Mammary epithelial cell (primary cell): ENCODE measurements at places on chromosomes 4 and X.

GRCh38 chr4:156677131-156677531 lies 294.5 kb downstream of the PDGFC start:
- no peak for DNase-seq

DNA sequence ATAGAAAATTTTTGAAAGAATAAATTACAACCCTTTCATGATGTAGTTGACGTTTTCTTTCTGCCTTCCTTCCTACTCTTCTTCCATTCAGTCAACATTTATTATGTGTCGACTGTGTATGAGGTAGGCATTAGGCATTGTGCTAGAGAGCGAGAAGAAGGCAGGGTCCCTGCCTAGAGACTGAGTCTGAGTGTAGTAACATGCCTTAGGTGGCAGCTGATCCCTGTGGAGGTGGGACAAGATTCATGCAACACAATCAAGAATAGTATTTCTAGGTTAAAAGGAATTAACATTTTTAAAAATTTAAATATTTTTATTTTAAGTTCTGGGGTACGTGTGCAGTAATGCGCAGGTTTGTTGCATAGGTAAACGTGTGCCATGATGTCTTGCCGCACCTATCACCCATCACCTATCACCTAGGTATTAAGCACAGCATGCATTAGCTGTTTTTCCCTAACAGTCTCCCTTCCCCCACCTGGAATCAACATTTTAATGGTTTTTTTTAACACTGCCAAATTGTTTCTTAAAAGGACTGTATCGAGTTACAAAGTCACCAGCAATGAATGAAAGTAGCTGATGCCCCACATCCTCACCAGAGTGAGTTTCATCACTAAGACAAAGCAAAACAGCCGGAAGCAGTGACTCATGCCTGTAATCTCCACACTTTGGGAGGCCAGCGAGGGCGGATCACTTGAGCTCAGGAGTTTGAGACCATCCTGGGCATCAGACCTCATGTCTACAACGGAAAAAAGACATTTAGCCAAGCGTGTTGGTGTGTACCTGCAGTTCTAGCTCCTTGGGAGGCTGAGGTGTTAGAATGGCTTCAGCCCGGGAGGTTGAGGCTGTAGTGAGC lies 84.0 kb downstream of the WWC2 start:
- peak; percentile 83 for DNase-seq

- DNase-seq: no peak
Observed at GRCh38 chr4:75708218-75708691, 16.1 kb upstream of the USO1 start.

- peak; percentile 11 for DNase-seq
Observed at GRCh38 chr4:89598602-89599001, 238.4 kb downstream of the SNCA start.

- peak; percentile 15 for DNase-seq
Observed at GRCh38 chr4:56215901-56216300, 171.4 kb downstream of the AASDH start.

- DNase-seq: peak; percentile 21
Observed at GRCh38 chr4:104693601-104694201, 199.0 kb upstream of the CXXC4 start.

DNA sequence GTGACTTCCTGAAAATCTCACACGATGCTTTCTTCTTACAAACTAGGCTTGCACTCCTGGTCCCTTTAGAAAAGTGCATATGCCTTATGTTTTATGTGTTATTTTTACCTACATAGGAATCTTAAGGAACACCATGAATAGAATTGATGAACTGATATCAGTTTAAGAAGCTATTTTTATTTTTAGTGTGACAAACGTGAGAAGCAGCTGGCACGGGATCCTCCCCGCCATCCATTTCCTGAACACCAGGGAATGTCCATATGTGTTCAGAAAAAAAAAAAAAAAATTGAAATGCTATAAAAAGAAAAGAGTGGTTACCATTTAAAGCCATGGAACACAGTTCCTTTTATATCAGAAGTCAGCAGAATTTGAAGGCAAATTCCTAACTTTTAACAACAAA lies 1096.1 kb upstream of the PRKX start:
- no peak for DNase-seq

GRCh38 chr4:8419222-8420041 lies 21.1 kb downstream of the ACOX3 start:
- no peak for DNase-seq

- no peak for DNase-seq
Observed at GRCh38 chr4:44446191-44446590, 2.4 kb downstream of the KCTD8 start.

DNA sequence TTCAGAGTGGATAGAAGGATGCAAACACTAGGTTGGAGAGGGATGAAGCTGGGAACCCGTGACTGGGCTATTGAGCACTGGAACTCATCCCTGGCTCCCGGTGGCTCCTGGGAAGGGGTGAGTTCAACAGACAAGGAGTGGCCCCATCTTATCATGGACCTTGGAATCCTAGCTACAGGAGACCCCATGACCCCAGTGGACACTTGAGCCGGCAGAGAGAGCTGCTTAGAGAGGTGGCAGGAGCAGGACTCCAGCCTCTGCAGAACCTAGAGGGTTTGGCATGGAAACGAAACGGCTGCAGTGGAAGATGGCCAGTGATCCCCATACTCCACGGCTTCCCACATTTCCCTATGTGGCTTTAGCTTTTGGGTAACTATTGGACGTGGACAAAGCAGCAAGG lies 205.8 kb upstream of the SPANXN1 start:
- no peak for DNase-seq

GRCh38 chr4:56908206-56909085 lies 746 bp downstream of the REST start:
- DNase-seq: peak; percentile 57

- DNase-seq: peak; percentile 87
Observed at GRCh38 chr4:170872794-170873193, 783.0 kb upstream of the AADAT start.

DNA sequence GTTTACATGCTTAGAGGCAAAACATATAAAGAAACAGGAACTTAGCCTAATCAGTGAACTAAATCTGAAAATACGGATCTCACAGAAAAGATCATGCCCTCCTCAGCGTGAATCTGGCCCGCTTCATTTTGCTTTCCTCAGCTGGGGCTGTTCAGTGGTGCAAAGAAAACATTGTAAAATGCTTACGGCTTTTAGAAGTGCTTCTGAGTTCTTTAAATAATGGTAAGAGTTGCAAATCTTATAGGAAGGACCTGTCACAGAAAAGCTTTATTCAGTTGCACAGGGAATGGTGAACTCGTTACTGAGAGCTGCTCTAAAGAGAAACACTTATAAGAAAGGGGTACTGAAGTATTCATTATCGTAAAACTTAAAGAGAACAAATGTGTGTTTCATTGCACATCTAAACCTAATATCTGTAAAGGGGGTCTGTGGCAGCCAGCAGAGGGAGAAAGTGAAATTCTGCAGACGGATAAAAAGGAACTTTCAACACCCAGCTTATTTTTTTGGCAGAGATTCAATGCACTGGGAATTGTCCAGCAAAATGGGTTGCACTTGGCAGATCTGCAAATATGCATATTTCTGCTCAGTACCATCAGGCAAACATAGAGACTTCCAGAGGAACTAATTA lies 139.2 kb upstream of the ANK2 start:
- DNase-seq: no peak

DNA sequence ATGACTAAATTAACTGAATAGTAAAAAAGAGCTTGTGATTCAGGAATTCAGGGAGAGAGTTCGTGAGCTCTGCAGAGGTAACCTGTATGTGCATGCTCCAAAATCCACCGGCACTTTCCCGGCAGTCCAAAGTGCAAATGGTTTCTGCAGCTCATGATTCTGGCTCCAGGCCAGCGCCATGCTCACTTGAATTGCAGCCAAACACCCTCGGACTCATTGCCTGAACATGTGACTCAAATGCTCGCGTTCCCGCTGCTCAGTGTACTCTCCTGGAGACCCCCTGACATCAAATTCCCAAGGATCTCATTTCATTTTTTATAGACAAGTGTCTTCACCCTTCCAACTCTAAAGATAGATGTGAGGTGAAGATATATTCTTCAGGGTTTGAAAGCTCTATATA lies 44.1 kb upstream of the SH3RF1 start:
- peak; percentile 81 for DNase-seq

GRCh38 chr4:52588771-52589591 lies 70.1 kb downstream of the USP46 start:
- peak; percentile 93 for DNase-seq

DNA sequence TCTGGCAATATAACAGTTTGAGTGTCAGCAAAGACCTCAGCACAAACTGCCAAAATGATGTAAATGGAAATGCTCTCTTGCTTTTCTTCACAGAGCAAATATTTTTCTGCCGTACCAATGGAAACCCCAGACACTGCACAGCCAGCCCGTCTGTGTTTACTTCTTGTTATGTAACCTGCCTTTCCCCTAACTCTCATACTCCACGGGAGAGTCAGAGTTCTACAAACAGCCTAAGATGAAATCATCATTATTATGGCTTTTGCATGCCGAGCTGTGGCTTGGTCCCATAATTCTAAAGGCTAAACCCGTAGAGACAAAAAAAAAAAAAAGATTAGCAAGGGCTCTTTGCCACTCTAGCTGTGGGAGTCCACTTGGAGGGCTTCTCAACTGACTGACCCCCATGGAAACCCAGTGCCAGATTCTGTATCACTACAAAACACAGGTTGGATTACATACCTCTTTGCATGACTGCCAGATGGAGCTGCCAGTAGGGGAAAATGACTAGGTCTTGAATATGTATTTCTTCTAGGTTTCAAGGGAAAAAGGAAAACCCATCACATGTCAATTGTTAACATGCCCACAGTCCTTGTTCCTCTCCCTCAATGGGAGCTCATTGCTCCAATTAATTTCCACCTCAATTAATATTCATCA lies 197.2 kb upstream of the CNKSR2 start:
- DNase-seq: no peak

DNA sequence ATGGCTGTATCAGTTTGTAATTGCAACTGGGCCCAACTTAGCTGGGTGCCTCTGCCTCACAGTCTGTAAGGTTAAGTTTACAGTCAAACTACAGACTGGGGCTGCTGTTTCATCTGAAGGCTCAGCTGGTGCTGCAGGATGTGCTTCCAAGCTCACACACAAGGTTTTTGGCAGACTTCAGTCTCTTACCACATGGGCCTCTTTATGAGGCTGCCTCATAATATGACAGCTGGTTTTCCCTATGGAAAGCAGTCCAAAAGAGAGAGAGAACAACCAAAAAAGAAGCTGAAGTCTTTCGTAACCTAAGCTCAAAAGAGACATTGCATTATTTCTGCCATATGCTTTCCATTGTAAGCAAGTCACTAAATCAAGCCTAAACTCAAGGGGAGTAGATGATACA lies 271.7 kb downstream of the DCTD start:
- no peak for DNase-seq

DNA sequence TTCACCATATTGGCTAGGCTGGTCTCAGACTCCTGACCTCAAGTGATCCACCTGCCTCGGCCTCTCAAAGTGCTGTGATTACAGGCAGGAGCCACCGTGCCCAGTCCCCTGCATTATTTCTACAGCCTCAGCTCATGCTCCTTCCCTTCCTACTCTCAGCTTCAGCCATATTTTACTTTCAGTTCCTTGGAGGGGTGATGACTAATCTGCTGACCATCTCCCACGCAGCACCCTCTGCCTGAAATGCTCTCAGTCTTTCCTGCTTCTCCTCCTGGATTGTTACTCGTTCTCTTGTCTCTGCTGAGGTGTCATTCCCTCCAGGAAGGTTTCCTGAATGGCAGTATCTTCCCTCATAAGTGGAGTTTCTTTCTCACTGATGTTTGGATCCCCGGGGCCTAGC lies 63.3 kb downstream of the MOSPD2 start:
- DNase-seq: peak; percentile 70

DNA sequence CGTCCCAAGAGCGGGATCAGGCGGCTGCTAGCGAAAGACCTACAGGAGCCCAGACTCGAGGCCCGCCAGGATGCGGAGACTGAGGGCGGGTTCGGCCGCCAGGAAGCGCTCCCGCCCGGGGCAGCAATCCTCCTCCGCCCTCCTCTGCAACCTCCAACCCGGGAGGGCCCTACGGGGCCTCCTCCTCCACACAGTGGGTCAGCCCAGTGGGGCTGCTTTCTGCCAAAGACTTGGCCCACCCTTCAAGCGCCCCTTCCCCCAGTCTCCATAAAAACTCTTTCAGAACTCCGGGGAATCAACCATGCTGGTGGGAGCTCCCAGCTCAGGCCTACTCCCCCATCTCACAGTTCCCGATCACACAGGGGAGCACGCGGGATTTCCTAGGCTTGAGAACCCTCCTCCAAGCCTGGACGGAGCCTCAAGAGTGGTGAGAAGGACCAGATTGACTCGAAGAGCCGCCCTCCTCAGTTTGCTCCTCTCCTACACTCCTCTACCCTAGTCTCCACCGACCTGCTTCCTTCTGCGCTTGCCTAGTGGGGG lies 77.5 kb downstream of the RLIM start:
- no peak for DNase-seq
